Stimulated activated CD8-positive, alpha-beta memory T cell treated with anti-CD3 and anti-CD28 coated beads, Interleukin-4, amount 100 ng/mL, for 24 hours (primary cell): ENCODE measurements at places on chromosomes 16 and 17.

DNA sequence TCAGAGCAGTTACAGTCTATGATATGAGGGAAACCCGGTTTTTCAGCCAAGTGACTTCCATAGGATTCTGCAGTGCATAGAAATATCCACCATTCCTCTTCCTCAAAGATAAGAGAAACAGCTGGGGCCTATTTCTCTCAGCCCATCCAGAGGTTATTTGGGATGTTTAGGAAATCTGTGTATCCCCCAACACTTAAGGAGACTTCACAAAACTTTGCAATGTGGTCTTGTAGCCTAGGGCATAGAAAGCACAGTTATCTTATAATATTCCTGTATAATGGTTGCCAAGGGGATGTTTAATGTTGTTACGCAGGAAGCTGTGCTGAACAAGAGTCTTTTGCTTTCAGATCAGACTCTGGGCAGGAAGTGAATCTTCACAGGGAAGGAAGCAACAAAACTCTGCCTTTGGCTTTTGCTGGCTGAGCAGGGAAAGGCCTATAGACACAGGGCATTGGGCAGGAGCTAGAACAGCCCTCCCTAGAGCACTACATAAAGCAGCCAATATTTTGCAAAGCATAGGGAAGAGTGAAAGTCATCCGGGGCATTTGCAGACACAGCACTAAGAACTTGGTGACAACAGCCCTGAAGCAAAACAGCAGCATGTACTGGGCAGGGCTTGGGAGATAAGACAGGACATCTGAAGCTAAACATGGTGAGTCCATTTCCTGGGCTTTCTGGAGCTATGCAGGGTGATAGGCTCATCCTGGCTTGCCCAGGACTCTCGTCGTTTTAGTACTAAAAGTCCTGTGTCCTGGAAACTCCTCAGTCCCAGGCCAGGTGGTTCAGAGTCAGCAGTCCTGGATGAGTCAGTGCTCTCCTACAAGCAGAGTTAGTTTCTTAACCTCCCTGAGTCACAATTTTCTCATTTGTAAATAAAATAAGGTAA lies 18.7 kb upstream of the BEAN1 start:
- DNase-seq, result no peak

DNA sequence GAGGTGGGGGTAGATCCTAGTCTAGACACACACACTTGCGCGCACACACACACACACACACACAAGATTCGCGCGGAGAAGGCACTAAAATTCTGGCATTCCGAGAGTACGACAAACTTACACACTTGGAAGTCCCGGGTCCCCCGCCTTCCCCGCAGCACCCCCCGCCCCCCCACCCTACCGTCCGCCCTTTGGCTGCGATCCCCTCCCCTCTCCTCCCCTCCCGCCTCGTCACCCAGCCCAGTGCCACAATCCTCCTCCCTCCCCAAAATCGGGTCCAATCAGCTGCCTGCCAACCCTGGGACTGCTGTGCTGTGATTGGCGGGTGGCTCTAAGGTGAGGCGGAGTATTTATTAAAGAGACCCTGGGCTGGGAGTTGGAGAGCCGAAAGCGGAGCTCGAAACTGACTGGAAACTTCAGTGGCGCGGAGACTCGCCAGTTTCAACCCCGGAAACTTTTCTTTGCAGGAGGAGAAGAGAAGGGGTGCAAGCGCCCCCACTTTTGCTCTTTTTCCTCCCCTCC lies at the start of gene SOX9:
SOX9 (plus strand) TSS at position 379 of the 522 bp plus-strand sequence. CDS start 372 bp downstream, outside the sequence.
- DNase-seq, result no peak

DNA sequence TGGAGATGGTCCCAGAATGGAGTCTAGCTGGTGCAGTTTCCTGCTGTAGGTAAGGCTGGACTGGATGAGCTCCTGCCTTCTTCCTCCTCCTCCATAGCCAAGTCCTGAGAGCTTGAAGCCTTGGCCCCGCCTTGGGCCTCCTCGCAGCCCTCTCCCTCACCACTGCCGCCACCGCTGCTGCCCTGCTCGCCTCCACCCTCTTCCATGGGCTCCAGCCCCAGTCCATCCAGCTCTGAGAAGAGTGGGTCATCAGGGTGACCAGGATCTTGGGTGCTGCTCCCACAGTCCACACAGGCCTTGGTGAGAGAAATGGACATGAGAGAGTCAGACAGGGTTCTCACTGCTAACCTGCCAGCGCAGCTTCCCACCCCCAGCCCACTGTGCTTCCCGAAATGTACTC lies 11.2 kb downstream of the PER1 start:
- no peak for DNase-seq

DNA sequence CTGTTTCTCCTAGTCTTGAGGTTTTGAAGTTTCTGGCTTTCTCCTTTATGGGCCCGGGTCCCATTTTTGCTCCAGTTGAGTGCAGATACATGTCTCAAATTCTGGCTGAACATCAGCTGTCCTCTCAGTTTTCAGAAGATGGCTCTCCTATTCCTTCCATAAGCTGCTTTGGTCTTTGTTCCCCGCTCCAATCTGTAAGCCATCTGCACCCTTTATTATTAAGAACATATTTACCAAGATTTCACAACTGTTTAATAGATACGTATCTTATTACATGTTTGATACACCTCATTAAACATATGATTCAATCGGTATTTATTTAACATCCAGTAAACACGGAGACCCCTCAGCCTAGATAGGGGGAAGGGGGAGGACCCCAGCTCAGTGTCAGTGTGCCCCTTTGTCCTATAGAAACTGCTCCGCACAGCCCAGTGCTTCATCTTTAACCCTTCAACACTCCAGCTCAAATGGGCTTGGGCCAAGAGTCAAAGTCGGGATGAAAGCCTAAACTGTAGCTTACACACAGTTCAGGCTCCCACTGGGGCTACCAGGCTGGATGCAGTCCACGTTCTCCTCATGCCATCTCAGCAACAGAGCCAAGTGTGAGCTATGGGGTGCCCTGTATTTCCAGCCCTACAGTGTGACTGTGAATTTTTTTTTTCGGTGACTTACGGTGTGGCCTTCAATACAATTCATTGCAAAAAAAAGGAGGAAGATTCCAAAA lies 166.0 kb upstream of the ZFHX3 start:
- no peak for DNase-seq

- DNase-seq, result no peak
Observed at GRCh38 chr17:41583137-41584127, 3.3 kb downstream of the KRT14 start.

GRCh38 chr16:66469947-66470546 lies 43.0 kb downstream of the BEAN1 start:
- no peak for DNase-seq

- DNase-seq, result no peak
Observed at GRCh38 chr17:40019140-40019991, 4.1 kb downstream of the CSF3 start.

DNA sequence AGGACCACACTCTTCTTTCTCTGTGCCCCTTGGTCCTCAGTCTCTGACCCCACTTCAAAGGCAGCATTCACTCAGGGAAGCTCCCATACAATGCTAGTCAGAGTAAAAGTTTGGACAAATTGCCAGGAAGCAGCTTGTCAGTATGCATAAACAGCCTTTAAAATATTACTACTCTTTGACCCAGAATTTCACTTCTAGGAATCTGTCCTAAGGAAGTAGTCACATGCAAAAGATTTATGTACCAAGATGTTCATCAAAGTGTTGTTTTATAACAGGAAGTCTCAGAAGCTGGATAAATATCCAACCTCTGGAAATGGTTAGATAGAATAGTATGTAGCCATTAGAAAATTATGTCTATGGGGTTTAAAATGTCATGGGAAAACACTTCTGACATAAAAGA lies 31.0 kb downstream of the MAPT start:
- no peak for DNase-seq

DNA sequence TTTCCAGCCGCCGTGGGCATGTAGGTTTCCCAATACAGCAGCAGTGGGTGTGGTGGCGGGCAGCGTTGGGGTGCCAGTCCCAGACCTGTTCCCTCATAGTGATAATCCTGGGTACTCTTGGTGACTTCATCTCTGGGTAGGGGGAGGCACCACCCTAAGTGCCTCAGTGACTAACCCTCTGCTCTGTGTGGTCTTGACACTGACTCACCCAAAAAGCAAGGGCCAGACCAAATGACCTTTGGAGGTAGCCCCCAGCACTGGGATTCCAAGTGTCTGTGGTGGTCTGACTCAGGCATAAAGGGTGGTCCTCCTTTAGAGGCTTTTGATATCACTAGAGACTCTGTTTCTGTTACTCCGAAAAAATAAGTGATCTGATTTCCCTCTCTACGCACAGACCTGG lies 908 bp downstream of the CALB2 start:
- DNase-seq, result no peak

DNA sequence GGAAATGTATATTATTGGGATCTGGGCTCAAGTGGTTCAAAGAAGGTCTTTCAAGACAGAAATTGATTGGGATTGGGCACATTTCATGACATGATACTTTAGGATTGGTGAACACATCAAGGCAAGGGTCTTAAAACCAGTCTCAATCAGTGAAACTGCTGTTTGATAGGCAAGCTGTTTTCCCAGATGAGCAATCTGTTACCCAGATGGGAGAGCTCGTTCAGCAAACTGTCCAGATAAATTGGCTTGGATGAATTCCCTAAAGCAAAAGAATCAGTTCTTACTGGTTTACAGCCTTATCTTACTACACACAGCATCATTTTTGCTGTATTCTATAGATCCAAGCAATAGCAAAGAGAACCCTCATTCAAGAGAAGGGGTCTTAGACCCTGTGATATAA lies 31.0 kb upstream of the CNEP1R1 start:
- no peak for DNase-seq

DNA sequence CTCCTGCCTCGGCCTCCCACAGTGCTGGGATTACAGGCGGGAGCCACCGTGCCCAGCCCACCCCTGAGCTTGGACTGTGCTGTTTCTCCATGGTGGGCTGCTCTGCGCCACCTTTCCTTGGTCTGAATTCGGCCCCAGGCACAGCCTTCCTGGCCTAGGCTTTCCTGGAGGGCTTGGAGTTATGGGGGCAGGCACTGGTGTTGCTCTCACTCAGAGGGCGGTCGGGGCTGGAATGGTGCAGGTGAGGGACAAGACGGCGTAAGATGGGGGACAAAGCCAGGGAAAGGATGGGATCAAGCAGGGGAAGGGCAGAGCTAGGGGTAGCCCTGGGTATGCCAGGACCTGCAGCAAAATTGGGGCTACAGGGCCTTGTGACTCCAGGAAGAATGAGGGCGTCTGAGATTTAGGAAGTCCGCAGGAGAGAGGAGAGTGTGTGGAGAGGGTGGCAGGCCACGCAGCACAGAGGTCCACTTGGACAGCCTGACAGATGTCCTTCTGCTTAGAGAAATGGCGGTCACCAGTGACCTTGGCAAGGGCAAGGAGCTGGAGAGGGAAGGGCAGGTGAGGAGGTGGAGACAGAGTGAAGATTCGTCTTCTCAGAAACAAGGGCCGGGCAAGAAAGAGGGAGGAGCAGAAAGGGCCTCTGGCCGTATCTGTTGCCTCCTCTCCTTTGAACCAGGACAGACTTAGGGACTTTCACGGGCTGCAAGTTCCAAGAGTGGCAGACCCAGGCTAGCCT lies 1.6 kb upstream of the ATP6V0C start:
- DNase-seq, result no peak

DNA sequence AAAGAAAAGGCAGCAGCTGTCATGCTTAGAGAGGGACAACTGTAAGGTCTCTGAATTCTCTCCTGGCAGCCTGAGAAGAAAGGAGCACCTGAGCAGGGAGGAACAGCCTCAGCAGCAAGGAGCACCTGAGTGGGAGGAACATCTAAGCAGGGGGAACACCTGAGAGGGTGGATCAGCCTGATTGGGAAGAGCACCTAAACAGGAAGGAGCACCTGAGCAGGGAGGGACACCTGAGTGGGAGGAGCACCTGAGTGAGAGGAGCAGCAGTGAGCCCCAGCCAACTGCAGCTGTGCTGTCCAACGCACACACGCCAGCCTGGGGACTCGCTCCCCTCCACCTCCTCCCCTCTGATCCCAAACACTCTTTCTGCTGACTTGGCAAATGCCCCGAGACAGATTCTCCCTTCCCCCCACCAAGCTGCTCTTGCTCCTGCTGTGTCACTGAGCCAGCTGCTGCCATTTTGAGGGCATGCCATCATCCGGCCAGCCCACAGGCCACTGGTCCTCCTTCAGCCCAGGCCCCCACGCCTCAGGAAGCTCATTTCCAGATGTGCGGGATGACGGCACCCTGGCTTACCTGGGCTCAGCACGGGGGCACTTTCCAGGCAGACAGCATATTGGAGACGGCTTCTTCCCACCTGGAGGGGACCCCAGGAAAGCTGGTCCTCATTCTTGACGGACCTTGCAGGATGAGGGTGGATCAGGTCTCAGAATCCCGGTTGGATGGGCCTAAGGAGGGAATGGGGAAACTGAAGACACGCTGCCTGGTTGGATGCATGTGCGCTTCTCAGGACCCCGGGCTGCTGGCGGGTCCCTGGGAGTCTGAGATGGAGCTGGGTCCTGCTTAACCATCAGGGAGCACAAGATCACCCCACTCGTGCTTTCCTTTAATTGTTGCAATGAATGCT lies 57.7 kb upstream of the RBFOX3 start:
- DNase-seq, result no peak

DNA sequence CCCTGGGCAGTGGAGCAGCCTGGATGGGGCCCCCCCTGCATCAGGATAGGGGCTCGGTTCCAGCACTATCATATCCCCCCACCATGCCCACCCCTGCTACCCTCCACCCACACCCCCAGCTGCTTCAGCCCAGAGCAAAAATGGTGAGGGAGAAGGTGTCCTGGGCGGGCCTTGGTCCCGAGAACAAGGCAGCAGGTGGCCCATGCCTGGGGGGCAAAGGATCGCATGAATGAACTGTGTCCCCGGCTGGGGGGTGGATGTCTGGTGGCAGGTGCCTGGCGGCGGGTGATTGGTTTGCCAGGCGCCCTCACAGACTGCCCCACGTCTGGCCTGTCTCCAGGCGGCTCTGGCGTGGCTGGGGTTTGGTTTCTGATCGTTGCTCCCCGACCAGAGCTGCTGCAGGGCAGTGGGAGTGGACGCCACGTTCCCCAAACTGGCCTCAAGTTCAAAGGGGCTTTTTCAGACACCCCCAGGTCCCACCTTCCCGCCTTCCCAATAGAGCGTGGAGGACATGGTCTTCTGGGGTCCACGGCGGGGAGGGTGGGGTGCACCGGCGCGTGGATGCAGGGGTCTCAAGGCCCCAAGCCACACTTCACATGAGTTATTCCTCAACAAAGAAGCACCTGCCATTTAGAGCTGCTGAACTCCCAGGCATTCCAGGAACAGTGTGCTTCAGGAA lies 12.6 kb downstream of the UTS2R start:
- no peak for DNase-seq

DNA sequence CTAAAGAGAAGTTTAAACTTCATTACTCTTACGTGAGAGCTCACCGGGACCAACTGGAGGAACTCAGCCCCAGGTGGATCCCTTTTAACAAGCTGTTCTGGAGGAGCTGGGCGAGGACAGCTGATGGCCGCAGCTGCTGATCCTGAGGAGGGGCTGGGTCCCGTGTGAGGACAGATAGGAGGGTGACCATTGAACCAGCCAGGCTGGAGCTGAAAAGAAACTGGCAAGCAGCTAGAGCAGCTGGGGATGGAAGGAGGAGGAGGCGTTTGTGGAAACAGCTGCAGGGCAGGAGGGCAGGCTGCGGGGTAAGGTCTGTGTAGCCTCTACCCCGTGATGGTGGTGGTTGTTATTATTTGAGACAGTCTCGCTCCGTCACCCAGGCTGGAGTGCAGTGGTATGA lies 119.5 kb downstream of the AATF start:
- no peak for DNase-seq
